ENCODE measurements at places on chromosomes 1 and 21.

GRCh38 chr1:60350531-60350930 is 277.0 kb upstream of the C1orf87 start:
- no peak for DNase-seq

DNA sequence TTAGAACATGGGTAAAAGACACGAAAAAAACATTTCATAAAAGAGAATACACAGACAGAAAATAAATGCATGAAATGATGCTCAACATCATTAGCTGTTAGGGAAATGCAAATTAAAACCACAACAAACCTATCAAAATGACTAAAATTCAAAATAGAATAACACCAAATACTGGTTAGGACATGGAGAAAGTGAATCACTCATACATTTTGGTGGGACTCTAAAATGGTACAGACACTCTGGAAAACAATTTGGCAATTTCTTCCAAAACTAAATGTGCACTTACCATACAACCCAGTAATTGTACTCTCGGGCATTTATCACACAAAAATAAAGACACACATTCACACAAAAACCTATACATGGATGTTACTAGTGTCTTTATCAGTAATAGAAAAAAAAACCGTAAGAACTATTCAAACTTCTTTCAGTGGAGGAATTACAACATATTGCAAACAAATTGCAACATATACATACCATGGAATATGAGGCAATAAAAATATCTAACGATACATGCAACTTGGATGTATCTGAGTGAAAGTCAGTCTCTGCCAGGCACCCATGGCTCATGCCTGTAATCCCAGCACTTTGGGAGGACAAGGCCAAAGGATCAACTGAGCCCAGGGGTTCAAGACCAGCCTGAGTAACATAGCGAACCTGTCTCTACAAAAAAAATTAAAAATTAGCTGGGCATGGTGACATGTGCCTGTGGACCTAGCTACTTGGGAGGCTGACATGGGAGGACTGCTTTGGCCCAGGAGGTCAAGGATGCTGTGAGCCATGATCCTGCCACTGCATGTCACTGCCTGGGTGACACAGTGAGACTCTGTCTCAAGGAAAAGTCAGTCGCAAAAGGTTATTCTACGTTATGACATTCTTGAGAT is 19.6 kb downstream of the HSF2BP start:
- DNase-seq = peak; percentile 91

DNA sequence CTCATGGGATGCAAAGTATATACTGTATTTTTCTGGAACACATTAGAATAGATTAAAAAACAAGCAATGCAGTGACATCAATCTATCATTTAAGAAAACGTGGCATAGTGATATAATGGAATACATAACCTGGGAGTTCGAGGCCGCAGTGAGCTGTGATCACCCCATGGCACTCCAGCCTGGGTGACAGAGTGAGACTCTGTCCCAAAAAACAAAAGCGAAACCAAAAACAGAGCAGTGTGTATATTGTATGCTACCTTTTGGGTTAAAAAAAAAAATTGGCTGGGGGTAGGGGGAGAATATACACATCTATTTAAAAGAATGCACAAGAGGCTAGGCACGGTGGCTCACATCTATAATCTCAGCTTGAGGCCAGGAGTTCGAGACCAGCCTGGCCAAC is 13.5 kb downstream of the SLC2A1 start:
- DNase-seq = no peak

DNA sequence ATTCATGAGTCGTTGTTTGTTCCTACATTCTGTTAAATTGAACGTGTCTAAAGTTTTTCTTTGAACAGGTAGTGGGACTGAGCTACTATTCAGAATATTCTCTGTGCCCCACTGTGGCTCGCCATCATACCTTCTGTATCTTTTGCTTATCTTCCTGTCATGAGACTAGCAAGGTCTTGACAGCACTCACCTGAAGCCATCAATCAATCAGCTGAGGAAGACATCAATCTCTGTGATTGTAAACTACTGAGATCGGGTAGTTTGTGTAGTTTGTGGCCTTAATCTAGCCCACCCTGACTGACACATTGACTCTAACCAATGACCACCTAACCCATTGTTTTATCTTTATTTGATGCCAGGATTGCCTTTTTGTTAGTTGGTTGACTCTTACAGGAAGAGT is 17.7 kb upstream of the RUNX1 start:
- DNase-seq = no peak

DNA sequence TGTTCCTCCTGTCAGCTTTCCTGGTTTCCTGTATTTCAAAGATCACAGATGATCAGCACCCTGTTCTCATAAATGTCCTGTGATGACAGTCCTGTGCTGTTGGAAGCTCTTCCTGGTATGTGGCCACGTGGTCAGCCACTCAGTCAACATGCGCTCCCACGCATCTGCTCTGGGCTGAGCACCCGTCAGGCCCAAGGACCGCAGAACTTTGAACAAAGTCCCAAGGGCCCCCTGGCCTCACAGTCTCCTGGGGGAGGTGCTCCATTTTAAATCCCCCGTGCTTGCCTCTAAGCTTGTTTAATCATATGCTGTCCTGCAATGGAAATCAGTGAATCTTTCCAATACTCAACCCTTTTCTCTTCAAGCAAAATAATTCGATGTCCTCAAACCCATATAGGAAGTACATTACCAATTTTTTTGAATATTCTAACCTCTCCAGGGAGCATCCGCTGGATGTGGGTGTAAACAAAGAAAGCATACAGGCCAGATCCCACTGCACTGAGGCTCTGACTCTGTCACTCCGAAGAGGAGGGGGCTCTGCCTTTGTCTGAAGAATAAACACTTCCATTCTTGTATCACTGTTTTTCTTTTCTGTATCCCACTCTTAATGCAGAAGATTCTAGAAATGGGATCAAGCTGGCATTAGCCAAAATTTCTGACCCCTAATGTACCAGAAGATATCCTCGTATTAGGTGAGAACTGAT is 250.3 kb downstream of the SDCCAG8 start:
- DNase-seq = no peak

- no peak for DNase-seq
Observed at GRCh38 chr1:231057410-231057809, 17.4 kb upstream of the FAM89A start.

DNA sequence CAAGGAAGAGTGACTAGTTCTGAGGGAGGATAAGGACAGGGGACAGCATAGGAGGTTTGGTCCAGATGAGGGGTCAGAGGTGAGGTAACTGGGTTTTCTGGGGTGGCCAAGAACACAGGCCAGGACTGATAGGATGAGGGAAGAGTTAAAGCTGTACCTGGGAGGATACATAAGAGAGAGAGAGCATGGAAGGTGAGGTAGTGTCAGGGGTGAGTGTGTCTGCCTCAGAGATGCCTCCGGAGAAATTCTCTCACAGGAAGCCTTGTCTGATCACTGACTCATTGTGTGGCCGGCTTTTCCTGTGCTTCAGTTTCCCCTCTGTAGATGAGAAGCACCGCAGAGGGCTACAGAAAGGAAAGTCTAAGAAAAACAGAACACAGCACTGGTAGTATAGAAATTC is 40.2 kb downstream of the FASLG start:
- peak; percentile 86 for DNase-seq

DNA sequence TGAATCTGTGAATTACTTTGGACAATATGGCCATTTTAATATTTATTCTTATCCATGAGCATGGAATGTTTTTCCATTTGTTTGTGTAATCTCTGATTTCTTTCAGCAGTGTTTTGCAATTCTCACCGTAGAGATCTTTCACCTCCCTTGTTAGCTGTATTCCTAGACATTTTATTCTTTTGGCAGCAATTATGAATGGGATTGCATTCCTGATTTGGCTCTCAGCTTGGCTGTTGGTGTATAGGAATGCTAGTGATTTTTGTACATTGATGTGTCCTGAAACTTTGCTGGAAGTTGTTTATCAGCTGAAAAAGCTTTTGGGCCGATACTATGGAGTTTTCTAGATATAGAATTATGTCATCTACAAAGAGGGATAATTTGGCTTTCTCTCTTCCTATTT is 44.2 kb upstream of the NEGR1 start:
- no peak for DNase-seq
